ENCODE measurements at places on chromosomes 12 and 14.

GRCh38 chr12:110780448-110780847 lies 37.8 kb upstream of the PPP1CC start:
- DNase-seq: no peak

GRCh38 chr12:2165021-2165420 lies 112.2 kb downstream of the CACNA1C start:
- DNase-seq: no peak

GRCh38 chr14:37508503-37508902 lies 86.5 kb downstream of the FOXA1 start:
- DNase-seq: no peak

DNA sequence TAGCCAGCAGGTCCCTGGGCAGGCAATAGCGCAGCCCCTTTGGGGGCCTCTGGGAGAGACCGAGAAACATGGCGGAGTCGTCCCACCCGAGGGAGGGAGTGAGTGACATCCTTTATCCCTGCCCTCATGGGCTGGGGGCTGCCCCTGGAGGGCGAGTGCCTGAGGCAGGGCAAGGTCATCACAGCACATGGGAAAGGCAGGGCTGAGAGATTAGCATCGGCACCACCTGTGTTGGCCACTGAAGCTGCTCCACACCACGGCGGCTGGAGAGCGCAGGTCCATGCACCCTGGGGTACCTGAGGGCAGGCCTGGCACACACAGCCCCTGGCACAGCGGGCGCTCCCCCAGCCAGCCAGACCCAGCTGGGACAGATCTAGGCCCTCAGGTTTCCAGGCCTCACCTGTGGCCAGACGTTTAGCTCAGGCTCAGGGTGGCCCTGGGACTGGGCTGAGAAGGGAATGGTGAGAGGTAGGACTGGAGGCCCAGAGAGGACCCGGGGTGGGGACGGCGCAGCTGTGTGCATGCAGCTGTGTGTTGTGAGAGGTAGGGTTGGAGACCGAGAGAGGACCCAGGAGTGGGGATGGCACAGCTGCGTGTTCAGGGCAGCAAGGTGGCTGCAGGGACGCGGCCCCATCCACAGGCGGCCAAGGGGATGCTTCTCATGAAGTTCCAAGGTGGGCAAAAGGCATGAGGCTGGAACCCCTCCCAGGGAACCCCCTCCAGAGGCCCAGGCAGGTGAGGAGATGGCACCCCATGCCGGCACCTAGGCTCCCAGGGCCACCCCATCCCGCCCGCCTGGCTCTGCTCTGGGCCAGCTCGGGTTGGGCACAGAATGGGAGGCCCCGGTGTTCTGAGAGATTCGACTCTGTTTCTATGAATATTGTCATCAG lies 74.1 kb downstream of the KIF26A start:
- no peak for DNase-seq

GRCh38 chr14:55977392-55978150 lies 140.6 kb upstream of the PELI2 start:
- no peak for DNase-seq

DNA sequence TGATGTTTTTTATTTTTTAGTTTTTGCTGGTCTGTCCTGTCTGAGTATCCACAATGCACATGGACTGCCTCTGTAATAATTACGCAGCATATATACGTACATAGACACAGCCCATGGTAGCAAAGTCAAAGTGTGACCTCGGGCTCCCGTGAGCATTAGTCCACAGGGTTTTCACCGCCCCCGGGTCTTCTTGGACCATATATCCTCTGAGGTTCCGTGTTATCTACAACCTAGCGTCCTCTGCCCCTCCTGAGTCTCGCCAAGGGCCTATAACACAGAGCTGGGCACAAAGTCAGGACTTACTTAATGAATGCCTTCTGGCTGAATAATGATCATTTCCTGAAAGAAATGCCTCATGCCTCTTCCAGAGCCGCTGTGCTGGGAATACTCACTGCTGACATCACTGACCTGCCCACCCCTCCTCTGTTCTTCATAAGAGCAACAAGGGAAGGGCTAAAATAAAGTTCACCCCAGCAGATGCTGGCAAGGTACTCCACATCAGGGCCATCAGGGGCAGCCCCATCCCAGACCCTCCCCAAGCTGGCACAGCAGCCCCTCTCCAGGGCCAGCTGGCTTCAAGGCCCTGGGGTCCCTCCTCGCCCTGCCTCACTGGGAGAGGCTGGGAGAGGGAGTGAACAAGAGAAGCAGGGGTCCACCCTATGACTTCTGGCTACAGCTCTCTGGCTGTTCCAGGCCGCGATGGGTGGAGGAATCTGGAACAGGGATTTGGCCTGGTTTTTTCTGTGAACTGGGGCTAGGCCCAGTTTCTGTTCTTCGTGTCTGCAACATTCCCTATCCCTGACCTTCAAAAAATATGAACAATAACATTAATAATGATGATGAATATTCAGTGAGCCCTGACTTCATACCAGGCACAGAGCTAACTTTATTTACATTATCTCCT lies 7.9 kb downstream of the HDAC7 start:
- peak; percentile 84 for DNase-seq

DNA sequence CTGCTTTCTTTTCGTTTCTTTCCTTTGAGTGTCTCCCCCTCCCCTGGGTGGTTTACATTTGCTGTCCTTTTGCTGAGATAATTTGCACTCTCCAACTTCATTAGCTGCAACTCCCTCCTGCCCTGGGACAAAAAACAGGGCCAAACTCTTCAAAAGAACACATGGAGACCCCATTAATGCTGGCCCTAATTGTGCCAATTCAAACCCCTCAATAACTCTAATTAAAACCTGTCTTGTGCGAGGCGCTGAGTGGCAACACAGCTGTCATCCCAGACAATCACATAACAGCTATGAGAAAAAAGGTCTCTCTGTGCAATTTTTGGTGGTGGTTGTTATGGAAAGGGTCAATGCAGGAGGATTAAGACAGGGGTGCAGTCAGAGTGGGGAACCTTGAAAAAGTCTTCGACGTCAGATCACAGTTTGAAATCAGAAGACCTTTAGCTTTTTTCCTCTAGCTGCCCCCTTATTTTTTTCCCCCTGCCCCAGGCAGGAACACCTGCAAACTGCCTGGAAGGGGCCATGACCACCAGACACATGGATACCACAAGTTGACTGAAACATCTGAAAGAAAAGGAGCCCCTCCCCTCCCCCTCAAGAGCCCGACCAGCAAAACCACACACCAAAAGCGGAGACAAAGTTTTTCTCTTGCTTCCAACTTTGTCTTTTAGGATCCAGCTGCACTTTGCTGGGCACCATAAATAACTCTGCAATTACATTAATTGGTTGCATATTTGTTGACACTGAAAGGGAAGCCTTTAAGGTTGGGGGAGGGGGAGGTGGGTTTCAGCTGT lies 26.5 kb upstream of the SMOC1 start:
- no peak for DNase-seq

Data from fibroblast of skin of back (primary cell).